Astrocyte of the cerebellum (primary cell): ENCODE measurements at places on chromosomes 5 and 9.

DNA sequence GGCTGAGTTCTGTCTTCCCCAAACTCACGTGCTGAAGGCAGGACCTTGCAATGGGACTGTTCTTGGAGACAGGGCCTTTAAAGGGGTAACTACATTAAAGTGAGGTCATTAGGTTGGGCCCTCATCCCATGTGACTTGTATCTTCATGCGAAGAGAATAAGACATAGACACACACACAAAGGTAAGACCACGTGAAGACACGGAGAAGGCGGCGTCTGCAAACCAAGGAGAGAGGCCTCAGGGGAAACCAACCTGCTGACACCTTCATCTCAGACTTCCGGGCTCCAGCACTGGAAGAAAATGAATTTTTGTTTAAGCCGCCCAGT, 50.7 kb upstream of the KCNMB1 start:
- DNase-seq: no peak

GRCh38 chr9:13860946-13861640, 452.8 kb downstream of the NFIB start:
- DNase-seq: no peak

DNA sequence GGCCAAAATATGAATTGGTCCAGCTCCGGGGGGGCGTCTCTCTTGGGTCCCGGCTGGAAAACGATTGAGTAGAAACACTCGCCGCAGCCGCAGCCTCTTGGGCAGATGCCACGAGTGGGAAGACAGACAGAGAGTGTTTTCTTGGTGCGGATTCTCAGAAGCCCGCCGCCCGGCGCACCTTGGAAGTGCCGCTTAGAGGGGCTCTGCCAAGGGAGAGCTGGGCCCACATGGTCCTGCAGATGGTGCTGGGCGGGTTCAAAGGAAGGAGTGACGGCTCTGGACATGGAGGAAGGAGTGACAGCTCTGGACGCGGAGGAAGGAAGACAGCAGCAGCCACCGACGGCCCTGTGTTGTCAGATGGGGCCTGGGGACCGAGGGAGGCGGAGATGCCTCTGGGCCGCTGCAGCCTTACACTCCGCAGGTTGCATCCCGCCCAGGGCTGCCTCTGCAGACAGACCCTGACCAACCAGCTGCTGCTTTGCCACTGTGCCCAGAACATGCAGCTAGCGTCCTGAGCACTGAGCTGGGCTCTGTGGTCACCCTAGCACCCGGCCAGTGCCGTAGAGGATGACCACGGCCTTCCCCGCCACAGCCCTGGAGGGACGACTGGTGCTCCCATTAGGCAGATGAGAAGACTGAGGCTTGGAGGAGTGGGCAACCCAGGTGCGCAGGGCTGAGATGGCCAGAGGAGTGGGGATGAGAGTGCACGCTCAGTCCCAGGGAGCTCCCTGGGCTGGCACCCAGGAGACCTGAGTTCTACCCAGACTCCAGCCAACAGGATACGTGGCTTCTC, 20.8 kb upstream of the QRFP start:
- no peak for DNase-seq

- no peak for DNase-seq
These were observed 162.6 kb downstream of the DMAC1 start for GRCh38 chr9:7636838-7637467.

- DNase-seq: no peak
These were observed 122.3 kb downstream of the MARCHF11 start for GRCh38 chr5:16057277-16057676.

GRCh38 chr5:114296191-114296590, 65.7 kb upstream of the KCNN2 start:
- no peak for DNase-seq

DNA sequence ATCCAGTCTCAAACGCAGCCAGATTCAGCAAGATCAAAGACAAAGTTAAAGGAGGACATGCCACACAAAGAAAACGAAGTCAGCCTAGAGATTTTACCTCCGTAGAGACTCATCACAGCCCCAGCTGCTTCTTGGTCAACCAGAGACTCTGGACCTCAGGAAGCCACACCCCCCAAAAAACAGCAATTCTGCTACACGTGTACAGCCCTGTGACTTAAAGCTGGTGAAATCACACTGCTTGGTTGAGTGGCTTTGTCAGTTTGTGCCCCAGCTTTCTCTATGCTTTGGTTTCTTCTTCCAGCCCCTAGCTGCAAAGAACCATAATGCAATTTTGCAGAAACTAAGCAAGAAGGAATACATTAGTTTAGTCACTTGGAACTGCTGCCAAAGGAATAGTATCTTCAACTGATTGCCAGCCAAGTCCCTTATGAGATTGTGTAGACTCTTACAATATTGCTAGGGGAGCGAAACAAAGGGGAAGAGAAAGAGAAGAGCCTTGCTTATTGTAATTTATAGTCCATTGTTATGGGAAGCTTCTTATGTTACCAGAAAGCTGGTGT, 158.8 kb upstream of the ZNF462 start:
- DNase-seq: no peak

GRCh38 chr5:151037561-151038411, 17.4 kb downstream of the GPX3 start:
- peak; percentile 49 for DNase-seq

GRCh38 chr9:21904776-21905175, 89.4 kb downstream of the CDKN2A start:
- no peak for DNase-seq

DNA sequence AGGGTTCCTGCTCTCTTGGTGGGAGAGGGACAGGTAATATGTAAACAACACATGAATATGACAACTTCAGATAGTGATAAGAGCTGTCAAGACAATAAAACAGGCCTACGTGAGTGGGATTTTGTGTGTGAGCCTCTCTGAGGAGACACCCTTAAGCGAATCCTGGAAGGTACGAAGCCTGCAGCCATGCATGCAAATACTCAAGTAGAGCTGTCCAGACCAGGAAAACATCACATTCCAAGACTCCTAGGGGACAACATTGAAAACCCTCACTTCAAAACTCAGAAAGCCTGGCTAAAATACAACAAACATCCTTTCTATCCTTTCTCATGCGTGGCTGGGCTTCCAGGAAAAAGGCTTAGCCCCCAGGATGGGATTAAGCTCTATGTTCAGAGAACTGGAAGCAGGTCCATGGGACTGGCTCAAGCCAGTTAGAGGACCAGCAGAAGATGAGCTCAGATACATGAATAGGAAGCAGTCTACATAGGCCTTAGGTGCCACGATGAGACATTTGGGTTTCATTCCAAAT, 124.8 kb upstream of the IQGAP2 start:
- no peak for DNase-seq

GRCh38 chr5:134568761-134569695, 43.6 kb downstream of the JADE2 start:
- no peak for DNase-seq

- no peak for DNase-seq
These were observed 23.4 kb downstream of the LSM11 start for GRCh38 chr5:157766902-157767301.

DNA sequence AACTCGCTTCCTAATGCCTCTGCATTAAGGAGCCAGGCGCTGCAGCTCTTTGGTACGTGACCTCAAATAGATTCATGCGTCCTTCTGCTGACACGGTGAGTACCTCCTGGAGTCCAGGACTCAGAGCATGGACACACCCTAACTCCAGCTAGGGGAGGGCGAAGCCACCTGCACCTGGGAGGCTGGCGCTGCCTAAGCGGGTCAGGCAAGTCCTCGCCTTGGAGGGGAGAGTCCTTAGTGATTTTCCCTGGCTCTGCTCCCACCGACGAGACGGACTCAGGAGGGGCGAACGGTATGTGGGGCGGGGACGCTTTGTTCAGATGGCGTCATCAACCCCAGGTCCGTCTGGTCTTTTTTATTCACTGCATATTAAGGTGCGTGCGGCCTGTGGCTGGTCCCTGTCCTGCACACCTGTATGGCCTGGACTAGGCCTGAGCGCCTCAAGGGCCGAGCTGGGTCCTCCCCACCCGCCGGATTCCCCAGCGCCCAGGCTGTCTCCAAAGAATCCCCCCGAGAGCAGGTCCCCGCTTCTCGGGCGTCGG, 50.3 kb downstream of the NSUN2 start:
- DNase-seq: no peak

DNA sequence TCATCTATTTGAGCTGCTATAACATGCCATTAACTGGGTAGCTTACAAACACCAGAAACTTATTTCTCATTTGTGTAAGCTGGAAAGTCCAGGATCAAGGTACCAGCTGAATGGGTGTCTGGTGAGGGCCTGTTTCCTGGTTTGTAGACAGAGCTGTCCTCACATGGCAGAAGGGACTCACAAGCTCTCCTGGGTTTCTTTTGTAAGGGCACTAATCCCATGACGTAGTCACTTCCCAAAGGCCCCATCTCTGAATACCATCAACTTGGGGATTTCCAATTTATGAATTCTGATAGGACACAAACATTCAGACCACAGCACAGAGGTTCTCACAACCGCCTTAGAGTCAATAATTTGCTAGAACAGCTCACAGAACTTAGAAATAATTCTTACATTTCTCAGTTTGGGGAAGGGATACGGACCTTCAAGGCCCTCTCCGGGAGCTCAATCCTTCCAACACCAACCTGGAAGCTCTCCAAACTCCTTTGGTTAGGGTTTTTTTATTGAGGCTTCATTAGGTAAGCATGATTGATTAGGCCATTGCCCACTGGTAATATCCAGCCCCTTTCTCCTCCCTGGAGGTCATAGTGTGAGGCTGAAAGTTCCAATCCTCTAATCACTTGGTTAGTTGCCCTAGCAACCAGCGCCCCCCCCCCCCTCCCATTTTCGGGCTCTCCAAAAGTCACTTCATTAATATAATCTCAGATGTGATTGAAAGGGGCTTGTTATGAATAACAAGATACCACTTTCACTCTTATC, 7.6 kb upstream of the DNAJA1 start:
- no peak for DNase-seq

DNA sequence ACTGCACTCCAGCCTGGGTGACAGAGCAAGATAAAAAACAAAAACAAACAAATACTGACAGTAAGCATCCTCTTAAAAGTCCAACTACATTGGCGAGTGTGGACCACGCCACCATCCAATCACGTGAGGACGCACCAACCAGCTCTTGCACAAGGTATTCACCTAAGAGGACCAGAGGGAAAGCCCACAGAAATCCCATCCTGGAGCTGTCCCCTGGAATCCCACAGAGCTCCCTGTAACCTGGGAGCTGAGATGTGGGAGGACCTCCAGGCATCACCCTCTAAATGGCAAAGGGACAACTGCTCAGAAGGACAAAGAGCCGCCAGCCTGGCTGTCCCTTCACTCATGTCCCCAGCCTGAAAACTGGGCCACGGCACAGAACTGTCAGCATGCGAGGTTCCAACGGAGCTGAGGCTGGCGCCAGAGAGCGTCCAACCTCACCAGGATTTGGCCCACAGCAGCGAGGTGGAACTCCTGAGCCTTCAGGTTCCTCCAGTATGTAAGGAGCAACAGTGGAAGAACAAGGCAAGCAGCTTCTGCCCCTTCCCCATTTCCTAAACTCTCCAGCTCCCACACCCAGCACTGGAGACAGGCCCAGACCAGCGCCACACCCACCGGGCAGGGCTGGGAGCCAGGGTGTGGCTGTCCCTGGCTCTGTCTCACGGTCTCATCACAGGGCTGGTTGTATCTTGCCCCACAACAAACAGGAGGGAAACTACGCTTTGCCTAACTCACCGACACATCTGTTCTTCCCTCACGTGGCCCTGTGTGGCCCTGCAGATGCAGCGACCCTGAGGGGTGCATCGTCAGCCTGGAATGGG, 15.2 kb downstream of the IPPK start:
- no peak for DNase-seq

GRCh38 chr5:37412515-37412914, 33.4 kb downstream of the WDR70 start:
- DNase-seq: no peak

GRCh38 chr5:125038477-125038876, 292.0 kb upstream of the ZNF608 start:
- DNase-seq: no peak

GRCh38 chr5:67502951-67503350, 306.4 kb upstream of the CD180 start:
- DNase-seq: no peak

DNA sequence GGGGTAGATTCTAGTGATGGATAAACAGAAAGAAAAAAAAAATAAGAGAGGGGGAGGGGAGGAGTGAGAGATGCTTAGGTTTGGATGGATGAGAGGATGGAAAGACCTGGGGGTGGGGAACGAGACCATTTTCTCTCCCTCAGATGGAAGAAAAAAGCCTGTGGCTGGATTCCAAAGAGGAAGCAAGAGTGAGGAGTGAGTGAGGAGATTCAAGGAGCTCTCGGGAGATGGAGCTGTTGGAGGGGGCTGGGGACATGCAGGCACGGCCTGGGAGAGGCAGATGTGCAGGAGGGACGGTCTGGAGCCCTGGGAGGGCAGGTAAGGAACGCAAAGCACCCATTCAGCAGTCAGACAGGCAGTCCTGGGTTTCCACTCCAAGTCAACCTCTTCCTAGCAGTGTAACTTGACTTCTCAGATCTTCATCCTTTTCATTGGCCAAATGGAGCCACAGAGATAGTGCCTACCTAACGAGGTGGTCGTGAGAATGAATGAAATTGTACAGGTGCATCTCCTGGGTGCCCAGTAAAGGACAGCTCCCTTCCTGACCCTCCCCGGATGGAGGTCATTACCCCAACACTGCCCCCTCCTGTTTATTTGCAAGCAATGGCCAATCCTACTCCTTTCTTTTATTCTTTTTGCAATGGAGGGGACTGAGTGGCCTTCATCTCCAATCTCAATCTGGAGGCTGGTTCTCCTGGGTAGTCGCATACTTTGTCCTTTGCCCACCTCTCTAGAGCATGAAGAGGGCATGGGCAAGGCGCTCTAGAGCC, 52.2 kb downstream of the PCDH1 start:
- DNase-seq: no peak

DNA sequence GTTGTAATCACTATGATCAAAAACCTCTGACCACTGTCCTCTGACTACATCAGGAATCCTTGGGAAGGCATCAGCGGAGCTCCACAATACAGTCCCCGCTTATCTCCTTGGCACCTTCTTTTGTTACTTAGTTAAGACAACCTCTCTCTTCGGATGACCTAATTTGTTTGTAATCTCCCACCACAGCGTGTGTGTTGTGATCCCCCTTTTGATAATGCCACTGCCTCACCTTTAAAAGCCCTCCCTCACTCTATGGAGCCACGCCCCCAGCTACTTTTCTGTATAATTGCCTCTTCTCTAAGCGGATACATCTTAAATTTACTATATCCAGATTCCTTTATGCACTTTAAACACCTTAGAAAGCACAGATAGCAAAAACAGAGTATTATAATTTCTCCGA, 35.9 kb downstream of the OR2Y1 start:
- no peak for DNase-seq

GRCh38 chr5:43243270-43243669, 51.2 kb downstream of the NIM1K start:
- DNase-seq: no peak

GRCh38 chr9:114906922-114907571, 23.3 kb downstream of the TNFSF8 start:
- peak; percentile 37 for DNase-seq

- DNase-seq: no peak
These were observed 16.7 kb downstream of the SLC25A25 start for GRCh38 chr9:128084746-128085145.
